ENCODE measurements at places on chromosomes 12 and 14.

DNA sequence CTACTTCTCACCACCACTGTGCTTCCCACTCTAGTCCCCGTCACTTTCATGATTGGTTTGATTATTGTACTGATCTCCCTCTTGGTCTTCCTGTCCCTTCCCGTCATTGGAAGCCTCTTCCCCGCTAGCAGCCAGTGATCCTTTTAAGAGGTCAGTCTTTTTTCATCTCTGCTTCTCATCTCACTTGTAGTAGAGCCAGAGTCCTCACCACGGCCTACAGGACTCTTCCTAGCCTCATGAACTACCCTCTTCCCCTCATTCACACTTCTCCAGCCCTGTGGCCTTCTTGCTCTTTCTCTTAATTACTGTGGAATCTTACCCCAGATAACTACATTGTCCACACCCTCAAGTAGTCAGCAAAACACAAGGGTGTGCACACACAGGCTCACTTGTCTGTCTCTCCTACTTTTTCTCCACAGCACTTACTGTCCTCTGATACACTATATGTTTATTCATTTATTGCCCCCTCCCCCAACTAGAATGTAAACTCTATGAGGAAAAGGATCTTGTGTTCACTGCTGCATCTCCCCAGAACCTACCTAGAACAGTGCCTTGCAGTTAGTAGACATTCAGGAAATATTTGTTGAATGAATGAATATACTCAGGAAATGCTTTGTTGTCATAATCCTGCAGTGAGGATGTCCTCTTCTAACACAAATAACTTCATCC is 66.3 kb downstream of the CKB start:
- no peak for DNase-seq

GRCh38 chr12:124842800-124843510 is 20.7 kb downstream of the SCARB1 start:
- DNase-seq, result no peak

- no peak for DNase-seq
Measured at GRCh38 chr14:77763316-77763715, 2.4 kb upstream of the SNW1 start.

- no peak for DNase-seq
Measured at GRCh38 chr12:48978291-48978740, at the start of gene WNT1. TSS of gene WNT1 (plus strand) at chr12:48978322. CDS start at chr12:48978651, 329 bp downstream.

DNA sequence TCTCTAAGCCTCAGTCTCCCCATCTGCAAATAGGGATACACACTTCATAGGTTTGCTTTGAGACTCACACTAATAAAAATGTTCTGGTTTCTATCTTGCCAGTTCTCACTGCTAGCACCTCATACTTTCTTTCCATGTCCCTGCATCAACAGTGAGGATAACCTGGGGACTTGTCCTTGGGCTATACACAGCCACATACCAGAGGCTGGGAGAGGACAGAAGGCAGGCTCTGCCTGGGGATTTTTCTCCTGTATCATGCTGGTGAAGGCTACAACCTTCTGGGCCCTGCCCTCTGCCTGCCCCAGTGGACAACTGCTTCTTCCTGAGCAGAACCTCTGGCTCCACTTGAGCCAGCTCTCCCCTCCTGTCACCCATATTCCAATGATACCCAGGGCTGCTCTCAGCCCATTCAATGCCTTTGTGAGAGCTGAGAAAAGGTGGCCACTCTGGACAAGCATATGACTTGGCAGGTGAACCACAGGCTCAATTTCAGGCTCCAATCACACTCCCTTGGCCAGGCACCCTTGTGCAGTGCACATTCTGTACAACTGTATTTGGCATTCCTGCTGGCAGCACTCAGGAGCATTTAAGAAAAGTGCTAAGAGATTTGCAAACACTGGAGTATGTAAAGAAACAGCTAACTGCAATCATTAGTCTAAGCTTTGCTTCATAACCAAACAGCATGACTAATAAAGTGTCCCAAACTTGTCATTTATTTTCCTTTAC is 135.8 kb upstream of the VRK1 start:
- no peak for DNase-seq

- no peak for DNase-seq
Measured at GRCh38 chr12:127546721-127547505, 720.1 kb upstream of the TMEM132C start.

GRCh38 chr12:896031-896430 is 53.5 kb downstream of the RAD52 start:
- no peak for DNase-seq

DNA sequence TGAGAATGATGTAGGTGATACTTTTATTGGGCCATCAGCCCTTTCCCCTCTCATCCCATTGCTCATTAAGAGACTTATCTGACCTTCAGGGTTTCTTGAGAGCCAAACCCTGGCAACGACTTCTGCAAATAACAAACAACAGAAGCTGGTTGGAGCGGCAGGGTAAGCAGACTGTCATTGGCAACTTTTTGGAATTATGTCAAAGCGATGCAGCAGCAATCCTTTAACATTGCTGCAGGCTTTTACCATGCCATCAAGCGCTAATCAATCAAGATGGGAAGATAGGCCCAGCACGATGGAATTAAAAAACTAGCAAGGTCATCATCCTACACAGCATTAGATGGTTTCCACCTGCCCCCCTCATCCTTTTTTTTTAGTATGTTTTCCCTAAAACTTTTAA is 406.1 kb upstream of the PDE3A start:
- no peak for DNase-seq

GRCh38 chr12:106348411-106348810 is 9.1 kb upstream of the POLR3B start:
- no peak for DNase-seq

DNA sequence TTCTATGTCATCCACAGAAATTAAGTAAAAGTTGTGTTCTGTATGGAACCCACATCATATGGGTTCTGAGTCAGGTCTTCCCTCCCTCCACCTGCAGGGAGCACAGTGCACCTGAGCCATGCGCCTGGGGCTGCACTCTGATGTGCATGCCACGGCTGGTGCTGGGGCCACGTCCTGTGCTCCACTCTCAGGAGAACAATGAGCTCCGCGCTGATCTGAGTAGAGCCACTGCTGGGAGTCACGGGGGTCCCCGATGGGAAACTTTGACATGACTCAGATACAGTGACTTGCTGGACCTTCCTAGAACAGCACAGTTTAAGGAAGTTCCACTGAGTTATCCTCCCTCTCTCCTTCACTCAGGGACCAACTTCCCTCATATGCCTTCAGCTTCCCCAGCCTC is 683.4 kb downstream of the TMEM121 start:
- DNase-seq, result no peak

- no peak for DNase-seq
Measured at GRCh38 chr14:44804391-44804790, 157.4 kb downstream of the KLHL28 start.

DNA sequence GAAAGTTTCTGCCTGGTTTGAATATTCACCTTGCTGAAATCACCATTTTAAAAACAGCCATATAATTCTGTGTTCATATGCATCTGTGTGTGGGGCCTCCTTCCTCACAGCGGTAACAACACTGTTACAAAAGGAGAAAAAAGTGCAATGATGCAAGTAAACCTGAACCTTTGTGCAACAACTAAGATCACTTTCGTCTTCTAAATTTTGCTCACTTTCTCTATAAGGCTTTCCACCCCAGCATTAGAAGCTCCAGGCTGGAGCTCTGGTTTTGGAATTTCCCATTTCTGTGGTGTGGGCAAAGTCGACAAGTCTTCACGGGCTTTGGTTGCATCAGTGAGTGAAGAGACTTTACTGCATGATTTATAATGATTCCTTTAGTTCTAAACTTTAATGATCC is 18.4 kb downstream of the FGD6 start:
- no peak for DNase-seq

DNA sequence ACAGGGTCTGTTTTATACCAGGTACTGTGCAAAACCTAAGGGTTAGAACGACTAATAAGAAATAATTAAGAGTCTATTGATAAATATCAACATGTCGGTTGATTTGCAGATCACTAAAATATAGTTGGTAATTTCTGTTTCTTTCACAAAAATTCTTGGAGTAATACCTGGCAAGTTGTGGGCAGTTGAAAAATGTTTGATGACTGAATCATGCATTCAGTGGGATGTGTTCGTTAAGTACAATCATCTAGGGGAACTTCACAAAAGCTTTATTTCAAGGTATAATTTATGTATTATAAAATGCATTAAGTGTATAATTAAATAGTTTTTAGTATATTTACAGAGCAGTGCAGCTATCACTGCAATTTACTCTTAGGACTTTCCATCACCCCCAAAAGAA is 120.0 kb downstream of the KCNA5 start:
- no peak for DNase-seq

DNA sequence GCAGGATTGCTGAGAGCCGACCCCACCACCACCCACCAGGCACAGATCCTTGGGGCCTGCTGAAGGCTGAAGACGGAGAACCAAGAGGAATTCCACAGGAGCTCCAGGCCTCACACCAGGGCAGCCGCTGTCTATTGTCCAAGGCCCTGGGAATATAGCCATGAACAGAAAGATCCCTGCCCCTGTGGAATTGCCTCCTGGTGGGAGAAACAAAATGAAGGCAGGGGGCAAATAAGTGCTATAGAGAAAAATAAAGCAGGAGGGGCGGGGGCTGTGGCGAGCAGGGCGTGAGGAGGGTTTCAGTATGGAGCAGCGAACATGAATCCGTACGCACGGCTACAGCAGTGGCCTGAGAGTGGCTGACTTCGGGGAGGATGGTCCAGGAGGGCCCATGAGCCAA is 96.1 kb downstream of the EML1 start:
- DNase-seq, result no peak

- DNase-seq, result no peak
Measured at GRCh38 chr14:76829650-76830421, 3.6 kb downstream of the LRRC74A start.

DNA sequence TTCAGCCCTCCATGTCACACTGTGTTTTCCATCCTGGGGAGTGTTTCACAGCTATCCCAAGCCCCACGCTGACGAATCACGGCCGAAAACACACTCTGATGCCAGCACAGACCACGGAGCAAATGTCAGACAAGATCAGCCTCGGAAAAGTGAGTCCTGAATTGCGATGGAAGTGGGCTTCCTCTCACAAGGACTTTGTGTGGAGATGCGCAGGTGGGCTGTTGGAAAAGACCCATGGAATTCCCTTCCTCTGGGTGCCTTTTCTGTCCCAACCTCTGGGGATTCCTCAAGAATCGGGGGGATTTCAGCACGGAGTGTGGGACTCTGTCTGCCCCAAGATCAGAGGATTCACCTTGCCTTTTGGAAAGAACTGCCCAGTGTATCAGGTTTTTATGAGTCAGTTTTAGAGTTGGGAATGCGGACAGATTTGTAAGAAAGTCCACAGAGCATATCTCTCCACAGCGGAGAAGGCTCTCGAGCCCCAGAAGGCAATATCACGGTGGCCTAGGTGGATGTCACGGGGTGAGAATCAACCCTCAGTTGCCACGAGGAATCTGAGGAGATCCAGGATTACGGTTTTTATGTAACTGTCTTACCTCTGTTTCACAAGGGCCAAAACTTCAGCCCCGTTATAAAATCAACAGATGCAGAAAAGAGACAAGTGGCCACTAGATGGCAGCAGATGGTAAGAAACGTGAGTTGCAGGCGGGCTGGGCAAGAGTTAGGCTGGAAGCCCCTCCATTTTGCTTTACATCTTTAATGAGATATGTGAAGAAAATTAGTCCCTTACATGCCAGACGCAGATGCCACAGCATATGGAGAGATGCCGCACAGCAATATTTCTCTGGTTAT is 201.9 kb downstream of the DAD1 start:
- DNase-seq, result peak; percentile 78

DNA sequence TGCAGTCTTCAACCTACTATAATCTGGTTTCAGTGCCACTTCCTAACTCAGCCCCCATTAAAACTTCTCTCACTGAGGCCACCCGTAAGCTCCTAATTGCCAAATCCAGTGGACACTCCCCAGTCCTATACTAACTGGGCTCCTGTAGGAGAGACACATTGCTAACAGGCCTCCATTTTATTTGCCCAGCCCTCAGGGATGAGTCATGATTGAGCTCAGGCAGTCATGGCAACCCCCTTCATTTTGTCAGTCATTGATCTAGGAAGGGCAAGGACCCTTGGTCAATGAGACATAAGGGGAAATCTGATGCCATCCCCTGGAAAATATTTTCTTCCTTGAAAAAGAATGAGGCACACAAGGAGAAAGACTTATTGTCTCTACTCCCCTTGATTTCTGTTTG is 70.1 kb upstream of the HIF1A start:
- no peak for DNase-seq

All from right renal cortex interstitium (tissue), 3 donors.